OCI-LY7 (cell line): ENCODE measurements at places on chromosomes 3 and 15.

DNA sequence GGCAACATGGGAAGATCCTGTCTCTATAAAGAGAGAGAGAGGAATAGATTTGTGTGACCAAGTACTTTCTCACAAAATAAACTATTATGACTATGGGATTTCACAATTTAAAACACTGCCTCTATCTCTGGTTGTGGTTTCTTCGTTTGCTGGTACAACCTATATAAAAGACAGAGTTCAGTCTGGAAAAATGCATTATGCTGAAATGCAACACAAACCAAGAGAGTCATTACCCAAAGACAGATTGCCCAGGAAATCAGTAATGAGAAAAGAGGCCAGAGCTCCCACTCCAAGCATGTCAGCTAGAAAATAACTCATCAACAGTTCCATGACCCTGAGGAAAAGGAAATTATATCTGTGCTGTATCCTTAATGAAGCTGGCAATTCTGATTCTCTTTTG lies 23.2 kb downstream of the GPR176 start:
- no peak for DNase-seq

DNA sequence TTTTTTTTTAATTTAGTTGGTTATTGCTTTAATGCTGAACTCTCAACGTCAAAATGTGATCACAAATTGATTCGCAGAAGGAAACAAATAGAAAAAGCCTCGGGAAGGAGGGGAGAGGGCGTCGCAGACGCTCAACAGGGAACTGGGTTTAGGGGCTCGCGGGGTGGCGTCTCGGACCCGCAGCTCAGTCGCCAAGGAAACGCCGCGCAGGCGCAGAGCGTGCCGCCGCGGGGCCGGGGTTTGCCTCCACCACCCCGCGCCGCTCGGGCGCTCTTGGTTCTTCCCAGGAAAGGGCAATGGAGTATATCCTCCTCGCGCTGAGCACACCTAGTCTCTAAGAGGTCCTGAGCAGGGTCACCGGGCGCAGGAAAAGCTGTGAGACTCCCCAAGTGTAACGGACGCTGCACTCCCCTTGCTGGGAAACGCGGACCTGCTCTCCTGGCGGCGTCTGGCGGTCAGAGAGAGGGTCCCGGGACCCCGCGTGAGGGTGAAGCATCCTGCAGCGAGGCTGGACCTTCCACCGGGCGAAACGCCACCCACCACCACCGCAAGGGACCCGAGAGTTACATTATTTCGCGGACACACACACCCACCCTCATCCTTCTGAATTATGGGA lies 753 bp downstream of the PLCH1 start:
- peak; percentile 24 for DNase-seq

DNA sequence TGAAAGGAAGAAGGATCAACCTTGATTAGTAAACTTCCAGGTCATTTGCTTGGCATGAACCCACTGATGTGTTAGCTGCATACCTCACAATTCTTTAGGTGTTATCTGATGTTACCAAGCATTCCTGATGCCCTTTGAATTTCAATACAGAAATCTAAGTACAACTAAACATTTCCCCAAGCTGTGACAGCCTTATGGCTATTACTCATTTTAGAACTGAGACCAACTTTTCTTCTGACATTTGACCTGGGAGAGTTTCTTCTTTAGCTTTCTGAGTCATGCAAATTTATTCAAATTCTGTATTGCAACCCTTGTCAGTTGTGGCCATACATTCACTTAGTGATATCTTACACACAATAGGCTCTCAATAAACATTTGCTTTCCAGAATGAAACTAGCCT lies 124.3 kb downstream of the TIGIT start:
- no peak for DNase-seq

GRCh38 chr3:8596321-8597218 lies 48.0 kb downstream of the SSUH2 start:
- DNase-seq = no peak

DNA sequence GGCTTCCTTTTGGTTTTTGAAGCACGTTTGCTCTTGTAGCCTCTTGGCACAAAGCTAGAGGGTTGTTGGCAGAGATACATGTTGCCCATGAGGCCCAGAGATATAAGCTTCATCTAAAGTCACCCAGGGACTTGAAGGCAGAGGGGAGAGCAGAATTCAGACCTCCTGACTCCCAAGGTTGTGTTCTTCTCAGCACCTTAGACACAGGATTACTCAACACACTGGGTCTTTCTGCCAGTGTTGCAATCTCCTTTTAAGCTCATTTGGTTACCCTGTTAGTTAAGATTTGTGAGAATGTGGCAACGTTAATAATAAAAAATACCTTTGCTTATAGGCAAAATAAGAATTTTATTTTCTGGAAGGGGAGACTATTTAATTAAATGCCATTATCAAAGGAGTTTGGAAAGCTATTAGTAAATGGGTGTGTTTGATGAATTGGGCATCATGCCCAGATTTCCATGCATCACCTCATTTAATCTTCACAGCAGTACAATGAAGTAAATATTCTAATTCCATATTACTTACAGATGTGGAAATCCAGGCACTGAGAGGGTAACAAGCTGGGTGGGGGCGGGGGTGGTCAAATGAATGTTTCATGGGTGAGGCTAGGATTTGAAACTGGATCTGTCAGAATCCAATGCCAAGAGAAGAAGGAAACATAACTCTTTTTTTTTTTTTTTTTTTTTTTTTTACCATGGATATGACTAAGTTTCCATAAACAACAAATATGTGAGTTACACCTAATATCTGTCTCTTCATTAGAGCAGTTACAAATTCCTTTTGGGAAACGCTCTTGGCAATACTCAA lies 183.3 kb downstream of the NR1D2 start:
- DNase-seq = no peak

DNA sequence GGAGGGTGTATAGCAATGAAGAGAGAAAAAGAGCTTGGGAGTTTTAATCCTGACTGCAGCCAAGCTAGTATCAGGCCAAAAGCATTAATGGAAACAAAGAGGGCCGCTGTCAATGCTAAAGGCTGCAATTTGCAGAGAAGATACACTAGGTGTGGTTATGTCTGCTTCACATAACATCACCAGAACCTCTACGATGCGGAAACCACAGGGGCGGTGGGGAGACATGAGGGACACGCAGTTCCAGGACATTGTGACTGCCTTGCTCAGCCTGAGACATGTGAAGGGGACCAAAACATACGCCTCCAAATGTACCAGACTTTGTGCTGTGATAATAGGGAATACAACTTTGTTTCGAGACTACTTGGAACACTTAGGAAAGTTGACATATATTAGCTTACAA lies 88.4 kb downstream of the APBA2 start:
- DNase-seq = no peak

DNA sequence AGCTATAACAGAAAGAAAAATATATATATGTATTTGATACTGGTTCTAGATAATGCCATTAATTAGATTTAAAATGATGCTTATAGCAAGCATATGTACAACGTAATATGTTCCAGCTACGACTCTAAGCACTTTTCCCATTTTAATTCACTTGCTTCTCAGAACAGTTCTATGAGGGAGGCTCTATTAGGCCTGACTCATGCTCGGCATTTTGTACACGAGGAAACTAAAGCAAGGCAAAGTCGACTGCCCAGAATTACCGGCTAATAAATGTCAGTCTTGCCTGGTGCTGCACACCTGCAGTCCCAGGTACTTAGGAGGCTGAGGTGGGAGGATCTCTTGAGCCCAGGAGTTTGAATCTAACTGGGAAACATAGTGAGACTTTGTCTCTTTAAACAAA lies 106.0 kb downstream of the PTPRG start:
- DNase-seq = no peak

GRCh38 chr3:71345429-71346040 lies 238.0 kb downstream of the FOXP1 start:
- DNase-seq = no peak

GRCh38 chr3:33717616-33717865 lies 513 bp downstream of the CLASP2 start:
- no peak for DNase-seq

DNA sequence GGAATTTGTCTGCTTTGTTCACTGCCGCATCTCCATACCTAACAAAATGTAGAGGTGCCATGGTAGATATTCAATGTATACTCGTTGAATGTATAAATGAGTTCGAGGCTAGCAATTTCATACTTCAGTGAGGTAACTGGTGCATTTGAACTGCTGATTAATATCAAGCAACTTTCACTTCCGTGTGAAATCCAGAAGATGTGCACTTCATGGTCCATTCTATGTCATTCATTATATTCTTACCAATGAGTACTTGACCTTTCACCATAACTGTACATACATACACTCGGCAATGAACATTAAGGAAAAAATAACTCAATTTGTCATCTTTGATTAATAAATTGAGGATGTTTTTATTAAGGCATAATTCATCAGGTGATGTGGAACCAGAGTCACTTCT lies 598.5 kb downstream of the ZNF385D start:
- DNase-seq = no peak

- no peak for DNase-seq
Measured at GRCh38 chr3:127180859-127181258, 12.1 kb upstream of the PRR23E start.

DNA sequence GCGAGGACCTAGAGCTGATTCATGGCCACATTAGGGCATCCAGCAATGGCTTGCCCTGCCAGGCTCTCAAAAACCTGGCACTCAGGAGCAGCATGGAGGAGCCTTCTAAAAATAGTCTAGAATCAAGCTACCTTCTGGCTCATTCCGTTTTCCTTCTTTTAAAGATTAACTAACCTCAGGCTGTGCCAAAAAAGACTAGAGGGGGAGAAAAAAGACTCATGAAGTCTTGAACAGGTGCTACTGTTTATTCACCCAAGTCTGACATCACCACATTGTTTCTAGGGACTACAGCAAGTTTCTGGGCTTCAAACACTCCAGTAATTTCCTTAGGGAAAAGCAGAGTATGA lies 125.8 kb downstream of the TNIK start:
- no peak for DNase-seq

- no peak for DNase-seq
Measured at GRCh38 chr15:45551676-45552075, 29.1 kb upstream of the SLC30A4 start.

DNA sequence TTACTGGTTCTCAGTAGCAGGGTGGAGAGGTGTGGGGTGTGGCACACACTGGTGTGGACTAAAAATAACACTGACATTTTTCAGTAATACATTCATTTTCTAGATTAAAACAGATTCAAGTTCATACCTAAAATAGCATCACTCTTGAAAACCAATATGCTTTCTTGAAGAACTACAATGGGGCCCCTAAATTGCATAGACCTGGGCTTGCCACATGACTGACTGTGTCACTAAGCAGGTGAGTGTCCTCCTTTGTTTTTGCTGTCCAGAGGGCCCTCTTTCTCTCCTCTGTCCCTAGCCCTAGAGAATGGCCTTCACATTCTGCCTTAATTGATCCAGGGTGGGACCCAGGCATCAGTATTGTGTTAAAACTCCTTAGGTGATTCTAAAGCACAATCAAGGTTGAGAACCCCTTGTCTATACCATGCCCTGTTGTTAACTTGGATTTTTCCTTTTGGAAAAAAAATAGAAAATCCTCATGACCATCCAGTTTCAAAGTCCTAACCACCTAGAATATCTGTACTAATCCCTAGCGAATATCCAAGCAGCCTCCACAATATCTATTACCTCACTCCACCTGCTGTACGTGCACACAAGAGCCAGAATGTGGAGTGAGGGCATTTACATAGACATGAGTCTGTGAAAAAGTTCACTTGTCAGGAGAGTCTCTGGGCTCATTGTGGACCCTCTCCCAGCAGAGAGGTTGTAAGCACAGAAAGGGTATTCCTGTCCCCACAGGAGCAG lies 18.7 kb upstream of the TMEM41A start:
- DNase-seq = no peak

GRCh38 chr15:28960979-28961378 lies 75.2 kb downstream of the APBA2 start:
- DNase-seq = no peak

DNA sequence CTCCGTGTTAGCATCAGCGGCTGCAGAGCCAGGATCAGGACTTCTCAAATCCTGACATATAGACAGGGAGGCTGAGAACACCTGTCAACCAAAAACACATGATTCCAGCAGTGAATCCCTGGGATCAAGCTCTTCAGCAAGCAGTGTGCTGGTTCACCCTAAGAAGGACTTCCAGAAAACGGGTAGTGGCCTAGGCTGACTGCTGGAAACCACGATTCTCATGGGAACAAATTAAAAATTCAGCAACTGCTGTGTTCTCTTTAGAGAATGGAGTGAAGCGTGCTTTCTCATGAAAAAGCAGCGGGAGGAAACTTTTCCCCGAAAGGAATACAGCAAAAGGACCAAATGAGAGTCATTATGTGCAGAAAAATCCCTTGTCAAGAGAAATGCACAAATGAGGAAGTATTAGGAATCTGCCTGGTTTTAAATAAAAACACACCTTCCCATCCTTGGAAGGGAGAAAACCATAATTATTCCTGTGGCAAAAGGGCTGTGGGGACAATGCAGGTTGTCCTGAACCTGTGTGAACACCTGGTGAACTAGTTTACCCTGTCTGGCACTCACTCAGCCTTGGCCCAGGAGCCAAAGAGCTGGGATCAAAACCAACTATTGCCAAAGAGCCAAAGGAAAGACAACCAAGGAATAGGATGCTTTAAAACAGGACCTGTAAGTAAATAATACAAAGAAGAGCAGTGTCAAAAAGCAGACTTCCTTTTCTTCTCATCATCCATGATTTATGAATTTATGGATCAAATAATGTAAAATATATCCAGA lies 13.4 kb downstream of the IL12A start:
- no peak for DNase-seq

DNA sequence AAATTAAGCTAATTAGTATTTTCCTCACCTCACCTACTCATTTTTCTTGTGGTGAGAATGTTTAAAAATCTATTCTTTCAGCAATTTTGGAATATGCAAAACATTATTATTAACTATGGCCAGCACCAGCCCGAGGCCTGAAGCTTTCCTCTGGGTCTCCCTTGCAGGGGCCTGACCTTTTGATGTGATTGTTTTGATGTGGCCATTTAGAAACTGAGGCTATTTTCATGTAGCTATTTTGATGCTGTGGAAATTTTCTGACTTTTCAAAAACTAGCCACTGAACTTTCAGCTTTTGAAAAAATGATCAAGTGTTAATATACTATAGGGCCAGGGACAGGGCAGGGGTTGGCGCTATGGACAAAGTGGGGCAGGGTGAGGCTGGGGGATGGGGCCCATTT lies 8.2 kb upstream of the CCR9 start:
- DNase-seq = no peak

GRCh38 chr3:10489746-10490483 lies 15.5 kb downstream of the ATP2B2 start:
- DNase-seq = no peak

DNA sequence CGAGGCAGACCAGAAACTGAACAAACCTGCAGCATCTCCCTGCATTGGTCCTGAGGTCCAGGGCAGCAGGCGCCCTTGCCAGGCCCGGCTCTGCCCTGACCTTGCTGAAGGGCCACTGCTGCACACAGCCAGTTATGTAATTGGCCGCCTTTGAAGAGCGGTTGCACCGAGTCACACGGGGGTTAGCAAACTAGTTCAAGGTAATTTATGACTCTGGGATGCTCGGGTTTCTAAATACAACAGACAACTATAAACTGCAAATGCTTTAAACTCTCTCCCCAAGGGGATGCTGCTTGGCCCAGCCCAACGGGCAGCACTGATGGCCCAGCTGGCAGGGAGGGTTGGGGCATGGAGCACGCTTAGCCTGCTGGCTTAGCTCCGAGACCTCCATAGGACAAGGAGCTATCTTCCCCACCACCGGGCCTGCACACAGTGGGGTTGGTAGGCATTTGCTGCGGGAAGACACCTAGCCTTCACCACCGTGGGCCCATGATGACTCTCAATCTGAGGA lies 60.3 kb upstream of the IQSEC1 start:
- no peak for DNase-seq
